Activated CD8-positive, alpha-beta memory T cell treated with anti-CD3 and anti-CD28 coated beads for 4 hours (primary cell): ENCODE measurements at places on chromosomes 1 and 21.

DNA sequence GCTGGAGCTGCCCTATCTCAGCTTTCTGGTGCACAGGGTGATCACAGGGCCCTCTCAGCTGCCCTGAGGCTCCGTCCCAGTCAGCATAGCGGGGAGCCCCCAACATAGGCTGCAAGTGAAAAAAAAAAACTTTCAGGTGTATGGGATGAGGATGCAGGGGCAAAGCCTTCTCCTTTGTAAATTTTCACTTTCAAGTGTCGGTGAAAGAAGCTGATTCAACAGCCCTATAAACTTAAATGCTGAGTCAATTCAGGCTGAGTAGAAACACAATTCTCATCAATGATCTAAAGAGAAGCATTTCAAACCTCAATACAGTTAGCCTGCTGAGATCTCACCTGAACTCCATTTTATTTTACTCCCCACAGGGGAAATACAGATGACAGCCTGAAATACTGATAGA is 171.2 kb downstream of the SEC16B start:
- no peak for DNase-seq

GRCh38 chr21:24171736-24172135 is 1435.5 kb downstream of the MRPL39 start:
- DNase-seq, result no peak

- DNase-seq, result no peak
These were observed 22.6 kb downstream of the ZBTB17 start for GRCh38 chr1:15953294-15953771.

GRCh38 chr1:216111842-216112241 is 311.4 kb downstream of the USH2A start:
- DNase-seq, result no peak

DNA sequence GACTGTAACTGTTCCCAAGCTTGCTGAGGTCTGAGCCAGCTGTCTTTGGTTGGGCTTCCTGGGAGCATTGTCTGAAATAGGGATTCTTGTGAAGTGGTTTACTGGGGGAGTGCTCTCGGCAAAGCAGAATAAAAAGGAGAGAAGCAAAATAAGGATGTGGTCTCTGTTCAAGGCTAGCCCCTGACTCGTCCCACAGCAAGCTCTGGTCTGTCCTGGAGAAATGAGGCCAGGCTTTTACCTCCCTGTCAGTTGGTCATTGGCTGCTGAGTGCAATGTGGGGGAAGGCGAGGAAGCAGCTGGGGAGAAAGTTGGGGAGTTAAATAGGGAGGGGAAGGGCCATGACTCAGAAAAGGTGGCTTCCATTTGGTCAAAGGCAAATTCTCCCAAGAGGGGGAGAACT is 303.9 kb upstream of the DUSP10 start:
- DNase-seq, result no peak

DNA sequence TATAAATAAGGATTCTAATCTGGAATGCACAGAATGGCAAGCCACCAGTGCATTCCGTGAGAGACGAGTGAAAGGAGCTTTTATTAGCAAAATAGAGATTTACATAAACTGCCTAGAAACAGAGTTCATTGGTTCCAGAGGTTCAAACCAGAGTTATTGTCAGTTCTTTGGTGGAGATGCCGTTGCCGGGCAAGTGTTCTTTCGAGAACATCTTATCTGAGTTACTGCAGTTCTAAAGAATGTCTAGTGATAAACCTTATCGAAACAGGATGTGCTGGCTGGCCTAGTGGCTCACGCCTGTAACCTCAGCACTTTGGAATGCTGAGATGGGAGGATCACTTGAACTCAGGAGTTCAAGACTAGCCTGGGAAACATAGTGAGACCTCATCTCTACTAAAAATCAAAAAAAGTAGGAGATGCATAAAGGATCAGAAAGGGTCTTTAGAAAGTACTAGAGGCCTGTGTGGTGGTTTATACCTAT is 19.9 kb upstream of the EVI5 start:
- no peak for DNase-seq

DNA sequence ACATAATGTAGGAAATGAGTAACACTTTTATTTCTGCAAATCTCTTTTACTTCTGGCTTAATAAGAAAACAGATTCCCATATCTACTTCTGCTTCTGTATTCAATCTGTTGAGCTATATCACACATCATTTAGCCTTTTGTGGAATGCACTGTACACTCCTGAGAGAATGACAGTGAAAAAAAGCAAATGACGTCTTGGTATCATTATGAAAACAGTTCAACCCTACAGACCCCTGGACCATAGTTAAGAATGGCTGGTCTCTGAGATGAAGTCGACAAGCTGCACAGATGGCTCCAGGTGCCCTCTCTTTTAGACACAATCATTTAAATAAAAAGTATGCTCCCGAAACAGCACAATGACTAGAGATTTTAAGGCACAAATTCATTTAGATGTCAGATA is 247.0 kb downstream of the RERE start:
- no peak for DNase-seq

DNA sequence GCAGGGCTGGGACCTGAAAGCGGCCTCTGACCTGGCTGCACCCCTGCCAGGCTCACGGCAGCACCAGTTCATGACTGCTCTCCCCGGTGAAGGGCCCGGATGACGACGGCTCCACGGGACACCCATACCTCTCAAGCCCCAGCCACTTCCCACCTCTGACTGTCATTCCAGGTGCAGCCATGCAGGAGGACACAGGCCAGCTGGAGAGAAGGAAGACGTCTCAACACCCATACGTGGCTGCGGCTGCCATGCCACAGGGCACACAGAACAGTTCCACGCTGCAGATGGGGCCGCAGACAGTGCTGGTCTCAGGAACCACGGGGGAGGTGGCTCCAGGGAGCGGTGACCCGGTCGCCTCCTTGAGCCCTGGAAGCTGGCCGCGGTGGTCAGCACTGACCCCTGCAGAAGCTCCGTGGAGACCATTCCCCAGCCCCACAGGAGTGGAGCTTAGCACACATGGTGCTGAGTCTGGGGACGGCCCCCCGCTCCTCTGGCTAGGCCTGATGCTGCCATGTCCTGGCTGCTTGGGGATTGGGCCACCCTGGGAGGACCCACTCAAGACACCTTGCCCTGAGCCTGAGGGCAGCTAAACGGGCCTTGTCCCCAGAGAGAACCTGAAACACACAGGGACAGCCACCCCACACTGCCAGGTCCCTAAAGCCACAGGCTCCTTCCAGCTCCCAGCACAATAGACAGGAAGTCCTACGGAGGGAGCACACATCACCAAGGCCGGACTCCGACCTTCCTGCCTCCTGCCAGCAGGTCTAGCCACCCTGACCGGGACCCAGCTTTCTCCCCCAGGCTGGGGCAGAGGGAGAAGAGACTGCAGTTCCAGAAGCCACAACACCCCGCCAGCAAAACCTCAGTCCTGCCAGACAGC is 8.6 kb downstream of the WNT9A start:
- DNase-seq, result no peak

- no peak for DNase-seq
These were observed 3.3 kb downstream of the KRTAP12-4 start for GRCh38 chr21:44650973-44651675.

DNA sequence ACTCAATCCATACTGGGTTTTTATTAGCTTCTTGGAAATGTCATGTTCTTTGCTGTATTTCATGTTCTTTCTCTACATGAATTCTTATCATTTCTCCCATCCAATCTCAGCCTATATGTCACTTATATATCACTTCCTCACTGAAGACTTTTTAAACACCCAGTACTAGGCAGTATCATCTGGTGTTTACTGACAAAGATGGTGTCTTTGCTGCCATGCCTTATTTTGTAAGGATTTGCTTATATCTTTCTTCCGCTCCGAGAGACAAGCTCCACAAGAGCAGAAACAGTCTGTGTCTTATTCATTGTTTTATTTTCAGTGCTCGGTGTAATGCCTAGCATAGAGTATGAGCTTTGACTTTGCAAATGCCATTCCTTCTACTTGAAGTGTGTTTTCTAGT is 30.2 kb downstream of the F13B start:
- no peak for DNase-seq

DNA sequence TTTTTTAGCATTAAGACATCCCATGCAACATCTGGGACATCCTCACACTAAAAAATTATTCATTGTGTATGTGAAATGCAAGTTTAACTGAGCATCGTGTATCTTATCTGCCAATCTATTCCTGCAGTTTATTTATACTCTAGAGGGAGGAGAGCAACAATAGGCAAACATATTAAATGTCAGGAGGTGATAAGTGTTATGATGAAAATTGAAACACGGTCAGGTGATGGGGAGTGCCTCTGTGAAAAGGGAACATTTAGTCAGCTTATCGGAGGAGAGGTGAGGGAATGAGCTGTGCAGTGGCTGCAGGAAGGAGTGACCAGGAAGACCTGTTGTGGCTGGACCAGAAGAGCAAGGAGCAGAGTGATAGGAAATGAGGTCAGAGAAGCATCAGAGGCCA is 775 bp upstream of the EFCAB14 start:
- no peak for DNase-seq

GRCh38 chr1:229035748-229036082 is 235.2 kb upstream of the RAB4A start:
- no peak for DNase-seq

GRCh38 chr21:34018185-34018584 is 55.2 kb upstream of the MRPS6 start:
- no peak for DNase-seq

DNA sequence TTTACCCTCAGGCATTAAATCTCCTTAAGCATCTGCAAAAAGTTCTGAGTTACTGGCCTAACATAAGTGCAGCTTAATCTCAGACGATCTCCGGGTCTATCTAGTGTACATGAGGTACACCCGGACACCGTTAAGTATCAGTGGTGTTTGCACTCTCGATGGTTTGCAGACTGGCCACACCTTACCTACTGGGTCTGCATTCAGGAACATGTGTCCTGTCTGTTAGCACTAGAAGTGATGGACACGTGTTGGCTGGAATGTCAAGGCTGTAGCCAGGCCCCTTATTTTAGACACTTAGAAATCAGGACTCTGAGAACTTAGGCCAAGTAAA is 783 bp upstream of the AGL start:
- no peak for DNase-seq

DNA sequence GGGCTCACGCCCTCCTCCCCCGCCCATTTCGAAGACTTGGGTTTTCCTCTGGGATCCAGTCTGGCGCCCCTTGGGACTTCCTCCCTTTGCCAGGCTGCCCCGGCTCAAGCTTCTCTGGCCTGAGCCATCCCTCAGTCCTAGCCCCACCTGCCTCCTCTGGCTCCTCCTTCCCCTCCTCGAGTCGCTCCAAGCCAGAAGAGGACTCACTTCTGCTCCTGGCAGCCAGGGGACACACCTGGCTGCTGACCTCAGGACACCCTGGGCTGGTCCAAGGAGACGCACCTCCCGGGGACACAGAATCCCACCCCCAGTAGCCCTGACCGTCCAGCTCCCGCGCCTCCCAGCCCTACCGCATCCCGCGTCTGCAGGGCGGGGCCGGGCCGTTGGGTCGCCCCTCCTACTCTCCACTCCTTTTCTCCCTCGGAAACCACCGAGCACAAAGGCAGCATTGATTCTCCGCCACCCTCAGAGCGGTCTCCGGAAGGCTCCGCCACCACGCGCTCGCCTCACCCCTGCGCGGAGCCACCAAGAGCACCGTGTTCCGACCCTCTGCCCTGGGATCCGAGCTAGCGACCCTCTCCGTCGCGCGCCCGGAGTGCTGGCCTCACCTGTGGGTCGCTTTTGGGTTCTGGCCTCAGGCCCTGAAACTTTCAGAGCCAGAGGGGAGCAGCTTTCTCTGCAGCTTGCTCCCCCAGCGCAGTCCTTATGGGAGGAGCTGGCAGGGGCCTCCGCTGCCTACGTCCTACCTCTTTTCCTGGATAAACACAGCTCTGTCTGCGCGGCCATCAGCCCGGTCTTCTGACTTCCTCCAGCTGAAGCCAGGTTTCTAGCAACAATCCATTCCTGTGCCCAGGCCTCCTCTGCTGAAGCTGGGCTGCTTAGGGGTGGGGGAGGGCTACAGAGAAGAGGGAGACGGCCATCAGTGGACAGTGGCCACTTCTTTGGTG is at the start of gene C2CD4D:
Gene C2CD4D (minus strand): TSS at position 364 of the 947 bp plus-strand sequence. CDS start 831 bp downstream, outside the sequence.
- no peak for DNase-seq

DNA sequence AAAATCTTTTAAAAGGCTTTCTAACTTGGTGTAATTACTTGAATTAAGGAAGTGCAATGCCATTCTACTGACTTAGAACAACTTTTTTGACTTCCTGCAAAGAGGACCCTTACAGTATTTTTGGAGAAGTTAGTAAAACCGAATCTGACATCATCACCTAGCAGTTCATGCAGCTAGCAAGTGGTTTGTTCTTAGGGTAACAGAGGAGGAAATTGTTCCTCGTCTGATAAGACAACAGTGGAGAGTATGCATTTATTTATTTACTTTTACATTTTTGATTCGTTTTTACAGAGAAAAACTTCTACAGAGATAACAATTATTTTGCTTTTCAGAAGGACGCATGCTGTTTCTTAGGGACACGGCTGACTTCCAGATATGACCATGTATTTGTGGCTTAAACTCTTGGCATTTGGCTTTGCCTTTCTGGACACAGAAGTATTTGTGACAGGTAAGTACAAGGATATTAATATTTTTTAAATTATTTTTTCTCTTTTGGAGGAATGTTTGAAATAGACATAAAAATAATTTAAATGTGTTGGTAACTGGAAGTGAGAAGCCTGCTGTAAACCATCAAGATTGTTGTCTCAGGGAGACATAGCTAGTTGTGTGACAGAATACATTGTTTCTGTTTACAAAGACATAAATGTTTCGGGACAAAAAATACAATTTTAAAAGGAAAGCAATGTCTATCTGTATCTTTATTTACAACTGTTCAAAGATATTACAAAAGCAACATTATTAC is at the start of gene PTPRC:
Gene PTPRC (plus strand): TSS at position 147 of the 742 bp plus-strand sequence. CDS start 229 bp downstream, at position 376.
- no peak for DNase-seq

- no peak for DNase-seq
These were observed 408.4 kb upstream of the PTBP2 start for GRCh38 chr1:96313216-96313615.

DNA sequence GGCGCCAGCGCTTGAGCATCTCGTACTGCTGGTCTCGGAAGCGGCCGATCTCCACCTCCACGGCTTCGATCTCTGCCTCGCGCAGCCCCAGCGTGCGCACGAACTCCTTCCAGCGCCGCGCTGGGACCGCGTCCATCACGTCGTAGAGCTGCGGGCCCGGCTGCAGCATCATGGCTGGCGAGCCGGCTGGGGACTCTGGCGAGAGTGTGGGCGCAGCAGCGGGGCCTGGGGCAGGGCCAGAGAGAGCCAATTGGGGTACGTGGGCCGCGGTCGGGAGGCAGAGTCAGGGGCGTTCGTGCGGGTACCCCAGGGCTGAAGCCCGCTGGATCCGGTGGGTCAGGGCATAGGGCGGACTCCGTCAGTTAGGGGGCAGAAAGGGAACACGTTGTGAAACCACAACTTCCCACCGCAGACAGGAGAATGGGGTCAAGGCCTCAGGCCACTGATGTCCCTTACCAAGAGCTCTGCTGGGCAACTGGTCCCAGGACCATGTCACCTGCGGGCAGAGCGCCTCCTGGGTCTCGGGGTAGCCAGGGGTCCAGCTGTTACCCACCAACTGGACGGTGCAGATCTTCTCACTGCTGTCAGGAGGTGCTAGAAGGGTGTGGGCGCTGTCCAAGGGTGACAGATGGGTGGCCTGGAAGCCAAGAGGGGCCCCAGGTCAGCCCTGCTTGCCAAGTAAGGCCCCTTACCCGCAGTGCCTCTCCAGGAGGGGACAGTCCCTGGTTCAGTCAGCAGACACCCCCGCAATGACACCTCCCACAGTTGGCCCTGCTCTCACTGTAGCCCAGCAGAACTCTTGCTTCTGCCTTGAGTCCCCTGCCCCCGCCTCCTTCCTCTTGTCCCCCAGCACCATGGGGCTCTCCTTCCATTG is 4.2 kb downstream of the TNFRSF25 start:
- no peak for DNase-seq
